Astrocyte (in vitro differentiated cells and primary cell): ENCODE measurements at places on chromosomes 4 and X. TPM values are rescaled to one million over a fixed set of nuclear protein-coding genes. Genes with fewer than 3 reads are reported as not detected.

DNA sequence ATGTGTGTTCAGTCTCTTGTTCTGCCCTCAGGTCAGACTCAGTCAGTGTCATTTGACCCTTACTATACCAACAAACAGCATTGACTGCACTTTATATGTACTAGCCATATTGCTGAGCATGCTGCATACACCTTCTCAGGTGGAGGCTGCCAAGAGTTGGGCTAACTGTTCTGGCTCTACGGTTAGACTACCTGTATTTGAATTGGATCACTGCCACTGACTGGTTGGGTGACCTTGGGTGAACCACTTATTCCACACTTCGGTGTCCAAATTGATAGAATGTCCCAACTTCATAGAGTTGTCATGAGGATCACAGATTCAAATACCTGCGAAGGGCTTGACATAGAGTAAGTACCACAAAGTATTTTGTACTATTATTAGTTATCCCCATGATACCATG is 91.2 kb upstream of the GPR50 start:
- H3K36me3 ChIP-seq = no peaks in the 10 kb centered on the region
- DNase-seq = no peak
- no peak overlapping the region for H3K4me3 ChIP-seq
- H3K27me3 ChIP-seq = no peaks in the 10 kb centered on the region
- peaks cover 2% of the 10 kb centered on the region for H3K4me1 ChIP-seq
- no peak overlapping the region for H3K27ac ChIP-seq

DNA sequence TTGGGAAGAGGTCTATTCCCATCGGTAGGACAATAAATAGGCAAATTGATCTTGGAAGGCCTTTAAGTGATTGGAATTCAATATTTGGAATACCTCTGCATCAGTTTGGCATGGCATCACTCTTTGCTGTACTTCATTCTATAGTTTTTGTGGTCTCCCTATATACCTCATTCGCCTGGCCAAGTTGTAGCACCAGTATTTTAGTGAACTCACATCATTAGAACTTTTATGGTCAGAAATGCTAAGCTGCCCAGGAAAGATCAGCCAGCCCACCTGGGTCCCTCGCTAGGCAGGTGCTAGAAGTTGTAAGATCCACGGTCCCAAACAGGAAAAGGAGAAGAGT is 40.3 kb downstream of the ZCCHC13 start:
- no peaks in the 10 kb centered on the region for H3K27me3 ChIP-seq
- H3K4me1 ChIP-seq = no peaks in the 10 kb centered on the region
- no peak for DNase-seq
- H3K36me3 ChIP-seq = no peaks in the 10 kb centered on the region
- H3K27ac ChIP-seq = no peak overlapping the region

DNA sequence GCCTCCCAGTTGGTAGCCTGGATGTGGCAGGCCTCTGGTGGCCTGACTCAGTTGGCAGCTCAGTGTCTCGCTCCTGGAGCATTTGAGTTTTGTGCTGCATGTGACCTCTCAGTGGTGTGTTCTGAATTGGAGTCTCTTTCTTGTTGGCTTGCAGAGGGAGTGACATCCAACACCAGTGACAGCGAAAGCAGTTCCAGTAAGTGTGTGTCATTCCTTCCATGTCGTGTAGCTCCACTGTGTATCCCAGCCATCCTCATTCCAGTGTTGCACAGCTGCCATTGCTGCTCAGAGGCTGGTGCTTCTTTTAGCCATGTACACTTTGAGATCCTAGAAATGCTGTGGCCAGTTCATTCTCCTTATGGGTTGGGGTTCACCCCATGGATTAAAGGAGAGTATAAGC is 52.4 kb downstream of the DLG3 start:
- H3K27me3 ChIP-seq = no peaks in the 10 kb centered on the region
- no peaks in the 10 kb centered on the region for H3K36me3 ChIP-seq
- H3K4me3 ChIP-seq = no peak overlapping the region
- DNase-seq = no peak

DNA sequence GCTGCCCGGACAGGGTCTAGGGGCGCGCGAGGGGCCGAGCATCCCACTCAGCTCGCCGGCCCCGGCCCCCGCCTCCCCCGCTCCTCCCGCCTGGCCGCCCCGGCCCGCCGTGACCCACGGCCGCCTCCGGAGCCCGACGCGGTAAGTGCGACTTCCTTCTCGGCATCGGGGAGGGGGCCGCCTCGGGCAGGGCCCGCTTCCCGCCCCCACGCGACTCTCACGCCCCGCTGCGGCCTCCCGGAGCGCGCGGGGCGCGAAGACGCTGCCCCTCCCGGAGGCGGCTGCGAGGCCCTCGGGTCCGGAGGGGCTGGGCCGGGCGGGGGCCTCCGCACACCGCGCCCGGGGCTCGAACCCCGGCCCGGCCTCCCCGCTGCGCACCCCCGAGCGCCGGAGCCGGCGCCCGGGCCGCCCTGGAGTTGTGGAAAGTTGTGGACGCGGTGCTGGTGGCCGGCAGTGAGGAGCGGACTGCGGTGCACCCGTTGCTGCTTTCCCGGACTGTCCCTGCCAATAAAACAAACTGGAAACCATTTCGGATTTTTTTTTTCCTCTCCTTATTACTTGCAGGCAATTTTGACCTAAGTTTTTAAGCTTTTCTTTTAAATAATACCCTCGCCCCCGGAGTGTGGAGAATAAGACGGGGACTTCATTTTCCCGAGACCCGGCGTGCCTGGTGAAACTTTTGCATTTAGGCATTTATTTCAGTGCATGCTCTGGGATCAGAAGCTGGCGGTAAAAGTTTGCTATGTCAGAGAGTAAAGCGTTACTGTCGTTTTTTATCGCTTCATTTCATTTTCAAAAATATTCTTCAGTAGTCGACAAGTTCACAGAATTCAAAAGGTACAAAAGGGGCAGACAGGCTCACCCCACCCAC is 13.0 kb upstream of the TMEM156 start:
- peak overlapping the region; percentile 91 for H3K27ac ChIP-seq
- peak overlapping the region; percentile 78 for H3K4me3 ChIP-seq
- DNase-seq = no peak
- no peaks in the 10 kb centered on the region for H3K27me3 ChIP-seq

- H3K4me1 ChIP-seq = no peaks in the 10 kb centered on the region
- no peak overlapping the region for H3K27ac ChIP-seq
- H3K4me3 ChIP-seq = no peak overlapping the region
- no peaks in the 10 kb centered on the region for H3K36me3 ChIP-seq
Observed at GRCh38 chr4:168118116-168118655, 25.8 kb downstream of the ANXA10 start.

GRCh38 chr4:110621328-110621812 is 1.5 kb downstream of the PITX2 start:
- H3K36me3 ChIP-seq = no peaks in the 10 kb centered on the region
- H3K4me1 ChIP-seq = peaks cover 14% of the 10 kb centered on the region
- DNase-seq = no peak
- H3K4me3 ChIP-seq = no peak overlapping the region

Gene LDB2
- total RNA-seq = 4.9 and 9.4 TPM in 2 replicates

Gene SLC4A4
- total RNA-seq = 3.0 and 3.7 TPM in 2 replicates

Gene ARSJ
- 60.1 and 66.5 TPM in 2 replicates for total RNA-seq

Gene SPACA5
- not detected in 2 replicates for total RNA-seq
